Activated naive CD8-positive, alpha-beta T cell treated with anti-CD3 and anti-CD28 coated beads for 36 hours (primary cell): ENCODE measurements at places on chromosomes 3 and 15.

DNA sequence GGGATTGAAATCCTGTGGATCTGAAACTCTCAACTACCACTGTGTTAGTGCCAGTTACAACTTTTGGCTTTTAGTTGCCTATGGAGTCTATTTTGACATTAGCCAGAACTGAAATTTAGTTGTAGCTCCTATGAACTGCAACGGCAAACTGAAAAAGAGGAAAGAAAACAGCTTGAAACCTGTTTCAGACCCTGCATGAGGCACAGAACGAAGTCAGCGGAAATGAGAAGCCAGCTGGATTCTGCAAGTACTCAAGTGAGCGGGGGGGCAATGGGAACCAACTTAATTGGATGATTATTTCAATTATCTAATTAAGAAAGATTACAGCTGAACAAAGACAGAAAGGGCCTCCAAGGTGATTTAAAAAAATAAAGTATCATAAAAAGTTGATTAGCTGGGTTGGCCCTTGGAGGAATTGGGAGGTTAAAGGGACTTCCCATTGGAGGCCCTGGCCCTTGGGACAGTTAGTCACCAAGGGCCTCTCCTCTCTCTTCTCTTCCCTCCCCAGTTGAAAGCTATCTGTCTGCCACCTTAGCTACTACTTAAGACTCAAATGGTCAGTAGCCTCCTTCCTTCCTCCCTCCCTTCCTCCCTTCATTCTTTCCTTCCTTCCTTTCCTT lies 352.1 kb downstream of the SHQ1 start:
- no peak for DNase-seq

DNA sequence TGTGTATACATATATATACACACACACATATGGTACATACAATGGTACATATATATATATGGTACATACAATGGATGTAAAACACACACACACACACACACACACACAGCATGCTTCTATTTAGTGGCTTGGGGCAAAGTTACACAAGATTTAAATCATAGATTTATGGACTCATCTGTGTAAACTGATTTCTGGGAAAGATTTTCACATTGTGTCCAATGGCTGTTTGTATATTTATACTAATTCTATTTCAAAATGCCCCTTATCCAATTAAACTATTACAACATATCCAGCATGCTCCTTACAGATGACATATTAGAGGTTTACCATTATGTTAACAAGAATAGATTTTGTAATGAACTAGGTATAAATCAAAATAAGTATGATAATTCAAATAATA lies 94.9 kb downstream of the ANO10 start:
- DNase-seq, result no peak

DNA sequence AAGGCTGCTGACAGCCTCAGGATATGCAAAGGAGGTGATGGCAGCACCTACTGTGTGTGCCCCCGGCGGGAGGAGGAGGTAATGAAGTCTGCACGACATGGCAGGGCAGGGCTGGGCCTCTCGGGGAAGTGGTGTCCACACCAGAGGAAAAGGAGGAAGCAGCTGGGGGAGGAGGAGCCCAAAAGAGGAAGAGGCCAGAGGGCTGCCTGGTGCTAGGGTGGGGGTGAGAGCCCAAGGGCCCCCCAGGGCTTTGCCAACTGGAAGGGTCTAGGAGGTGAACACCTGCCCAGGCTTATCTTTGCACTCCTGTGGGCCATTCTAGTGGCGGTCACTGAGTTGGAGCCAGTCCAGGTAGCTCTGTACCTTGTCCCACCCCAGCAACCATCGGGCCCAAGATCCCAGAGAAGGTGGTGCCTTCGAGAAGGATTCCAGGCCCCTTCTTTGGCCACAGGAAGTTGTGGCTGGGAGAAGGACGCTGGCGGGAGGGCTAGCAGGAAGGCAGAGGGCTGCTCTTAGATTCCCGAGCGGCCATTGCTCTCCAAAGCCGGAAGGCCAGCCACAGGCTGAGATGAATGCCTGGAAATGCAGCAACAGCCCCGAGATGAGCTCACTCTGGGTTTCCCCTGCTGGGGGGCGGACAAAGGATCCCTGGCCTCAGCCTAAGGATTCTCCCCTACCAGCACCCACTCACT lies 7.0 kb downstream of the GNAI2 start:
- DNase-seq, result peak; percentile 55

DNA sequence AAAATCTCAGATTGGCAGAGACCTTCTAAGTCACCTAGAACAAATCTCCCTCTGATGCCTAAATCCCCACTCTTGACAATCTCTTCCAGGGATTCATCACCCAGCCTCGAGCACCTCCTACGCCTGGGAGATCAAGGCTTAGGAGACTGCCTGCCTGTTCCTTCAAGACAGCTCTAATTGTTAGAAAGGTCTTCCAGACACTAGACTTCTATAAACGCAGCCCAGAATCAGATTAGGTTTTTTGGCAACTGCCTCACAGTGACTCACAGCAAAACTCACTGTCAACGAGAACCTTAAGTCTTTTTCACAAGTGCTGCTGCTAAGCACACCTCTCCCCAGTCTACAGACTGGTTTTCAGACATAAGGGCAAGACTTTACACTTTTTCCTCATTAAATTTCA lies 23.1 kb downstream of the SRGAP3 start:
- DNase-seq, result no peak

DNA sequence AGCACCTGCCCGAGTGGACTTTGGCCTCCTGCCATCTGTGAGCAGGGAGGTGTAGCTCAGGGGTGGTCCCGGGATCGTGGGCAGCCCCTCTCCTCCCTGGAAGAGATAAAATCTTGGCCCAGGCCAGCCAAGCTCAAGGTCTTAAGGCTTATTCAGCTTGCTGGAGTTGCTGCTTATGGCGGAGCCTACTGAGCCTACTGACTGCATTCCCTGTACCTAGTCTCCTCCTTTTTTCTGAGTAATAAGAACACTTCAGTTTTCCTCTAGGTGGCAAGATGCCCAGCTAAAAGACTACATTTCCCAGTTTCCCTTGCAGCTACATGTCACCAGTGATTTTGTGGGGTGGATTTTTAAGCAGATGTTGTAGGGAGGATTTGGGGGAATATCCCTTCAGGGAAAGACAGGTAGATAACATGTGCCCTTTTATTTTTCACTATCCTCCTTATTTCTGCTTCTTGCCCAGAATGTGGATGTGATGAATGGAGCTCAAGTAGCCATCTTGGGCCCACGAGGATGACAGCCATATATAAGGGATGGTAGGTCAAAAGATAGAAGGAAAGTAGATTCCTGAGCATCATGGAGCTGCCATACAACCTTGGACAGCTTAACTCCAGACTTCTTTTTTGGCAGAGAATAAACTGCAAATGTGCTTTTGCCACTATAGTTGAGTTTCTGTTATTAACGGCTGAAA lies 41.4 kb upstream of the INSYN1 start:
- no peak for DNase-seq

DNA sequence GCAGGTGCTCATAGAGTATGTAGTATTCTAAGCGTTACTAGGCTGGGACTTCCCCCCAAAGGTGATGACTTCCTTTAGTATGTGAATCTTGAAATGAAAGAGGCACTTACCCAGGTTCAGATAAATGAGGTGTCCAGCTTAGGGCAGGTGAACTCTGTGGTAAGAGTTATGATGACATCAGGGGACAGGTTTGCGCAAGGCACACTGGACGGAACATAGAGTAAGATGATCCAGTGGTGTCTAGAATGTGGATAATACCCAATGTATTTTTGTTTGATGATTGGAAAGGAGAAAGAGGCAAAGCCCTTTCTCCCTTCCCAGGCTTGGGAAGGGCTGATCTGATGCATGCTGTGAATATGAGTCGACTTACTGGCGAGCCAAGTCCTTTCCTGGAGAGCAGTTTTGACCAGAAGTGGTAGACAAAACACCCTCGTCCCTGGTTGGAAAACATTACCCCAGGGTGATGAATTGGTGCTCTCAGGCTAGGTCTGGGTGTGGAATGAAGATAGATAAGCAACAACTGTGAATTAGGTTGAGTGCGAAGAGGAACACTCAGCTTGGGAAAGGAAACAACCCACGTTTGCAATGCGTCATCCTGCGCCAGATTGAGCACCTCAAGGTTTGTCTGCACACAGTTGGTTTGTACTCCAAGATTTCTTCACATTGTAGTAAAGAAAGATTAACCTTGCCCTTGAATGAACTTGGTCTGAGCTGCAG lies 124.2 kb downstream of the GHSR start:
- DNase-seq, result no peak

DNA sequence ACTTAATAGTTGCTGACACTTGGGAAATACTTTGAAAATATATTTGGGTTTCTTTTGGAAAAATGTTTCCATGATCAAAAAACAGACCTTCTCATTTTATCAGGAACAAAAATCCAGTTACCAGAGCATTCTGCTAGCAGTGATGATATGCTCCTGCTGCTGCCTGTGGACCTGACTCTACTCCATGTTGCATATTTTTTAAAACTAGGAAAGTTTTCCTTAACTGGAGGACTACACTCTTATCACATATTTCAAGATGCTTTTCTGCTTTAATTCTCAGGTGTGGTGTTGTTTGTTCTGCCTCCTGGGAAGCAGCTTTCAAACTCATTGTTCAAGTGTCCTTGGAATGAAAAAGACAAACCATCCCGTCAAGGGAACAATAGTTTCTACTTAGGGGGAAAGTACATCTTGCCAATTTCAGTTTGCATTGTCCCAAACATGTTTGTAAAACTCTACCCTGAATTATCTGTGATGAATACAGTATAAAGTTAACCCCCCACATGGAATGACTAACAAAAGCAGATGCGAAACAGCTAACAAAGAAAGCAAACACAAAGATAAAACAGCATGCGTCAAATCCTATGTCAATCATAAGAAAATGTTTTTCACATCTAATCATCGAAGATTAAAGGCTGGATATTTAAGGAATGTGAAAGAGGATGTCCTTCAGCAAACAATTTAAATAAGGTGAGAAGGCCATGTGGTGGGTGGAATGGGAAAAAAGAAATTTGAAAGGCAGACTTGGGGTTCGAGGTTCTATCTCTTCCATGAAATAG lies 40.1 kb upstream of the PSMD6 start:
- DNase-seq, result no peak

DNA sequence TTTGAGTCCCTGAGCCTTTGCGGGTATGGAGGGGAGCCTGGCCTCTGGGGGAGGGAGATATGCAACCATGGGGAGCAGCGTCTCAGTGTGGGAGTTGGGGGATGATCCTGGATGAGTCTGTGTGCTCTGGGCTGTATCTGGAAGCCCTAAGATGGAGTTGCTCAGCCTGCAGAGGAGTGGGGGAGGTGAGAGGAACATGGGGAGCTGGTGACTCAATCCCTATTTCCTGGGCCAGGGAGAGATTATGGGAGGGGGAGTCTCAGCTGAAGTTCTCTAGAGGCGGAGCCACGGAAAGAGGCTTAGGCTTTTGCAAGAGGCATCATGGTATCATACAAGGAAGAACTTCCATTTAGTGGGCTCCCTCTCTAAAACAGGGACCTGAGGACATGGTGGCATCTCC lies 59.5 kb upstream of the TMEM115 start:
- DNase-seq, result no peak

DNA sequence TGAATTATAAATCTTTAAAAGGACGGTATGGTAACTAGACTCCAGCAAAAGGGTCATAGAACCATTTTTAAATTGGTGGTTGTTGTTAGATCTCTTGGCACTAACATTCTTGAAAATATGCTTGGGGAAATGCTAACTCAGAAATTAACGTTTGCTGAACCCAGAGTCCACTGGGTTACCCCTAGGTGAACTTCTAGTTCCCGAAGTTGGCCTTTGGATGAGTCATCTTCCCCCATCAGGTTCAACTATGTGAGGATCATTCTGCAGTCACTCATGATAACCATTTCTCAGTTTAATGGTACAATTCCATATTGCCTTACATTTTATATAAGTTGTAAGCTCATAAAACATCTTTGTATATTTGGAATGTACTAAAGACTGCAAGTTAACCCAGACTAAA lies 204.7 kb downstream of the THSD4 start:
- no peak for DNase-seq

DNA sequence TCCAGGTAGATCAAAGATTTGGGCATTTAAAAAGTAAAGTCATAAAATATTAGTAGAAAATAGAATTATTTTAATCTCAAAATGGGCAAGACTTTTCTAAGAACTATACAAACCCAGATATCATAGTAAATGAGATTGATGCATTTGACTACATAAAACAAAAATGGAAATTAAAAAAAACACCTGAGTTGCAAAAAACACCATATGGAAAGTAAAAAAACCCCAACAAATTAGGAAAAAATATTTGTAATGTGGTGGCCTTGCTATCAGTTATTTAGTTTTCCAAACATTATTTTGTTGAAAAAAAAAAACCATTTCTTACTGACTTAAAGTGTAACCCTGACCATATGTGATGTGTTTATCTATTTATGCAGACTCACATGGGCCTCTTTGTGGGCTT lies 97.2 kb downstream of the PDCD6IP start:
- no peak for DNase-seq

DNA sequence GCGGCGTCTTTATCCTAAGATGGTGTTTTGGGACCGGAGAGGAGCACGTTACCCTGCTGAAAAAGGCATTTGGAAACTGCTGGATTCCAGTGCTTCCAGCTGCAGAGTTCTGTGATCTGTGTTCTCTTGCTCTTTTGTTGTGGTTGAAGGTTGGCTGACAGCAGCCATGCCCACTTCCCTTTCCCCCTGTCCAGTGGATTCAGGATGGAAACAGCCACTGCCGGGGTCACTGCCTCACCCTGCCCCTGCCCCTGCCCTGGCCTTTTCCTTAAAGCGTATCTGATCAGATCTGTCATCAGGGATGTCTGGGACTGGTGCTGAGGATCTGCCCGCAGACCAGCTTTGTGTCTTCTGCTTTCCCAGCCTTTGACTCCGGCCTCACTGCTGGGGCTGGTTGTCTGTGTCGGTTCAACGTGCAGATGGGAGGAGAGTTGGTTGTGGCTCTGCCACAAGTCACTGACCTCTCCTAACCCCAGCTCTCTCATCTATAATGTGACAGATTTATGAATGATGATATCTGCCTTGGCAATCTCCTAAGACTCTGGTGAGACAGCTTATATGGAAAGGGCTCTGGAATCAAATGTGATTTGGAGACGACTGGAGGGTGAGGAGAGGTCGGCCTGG lies 219.4 kb upstream of the BHLHE40 start:
- DNase-seq, result no peak

DNA sequence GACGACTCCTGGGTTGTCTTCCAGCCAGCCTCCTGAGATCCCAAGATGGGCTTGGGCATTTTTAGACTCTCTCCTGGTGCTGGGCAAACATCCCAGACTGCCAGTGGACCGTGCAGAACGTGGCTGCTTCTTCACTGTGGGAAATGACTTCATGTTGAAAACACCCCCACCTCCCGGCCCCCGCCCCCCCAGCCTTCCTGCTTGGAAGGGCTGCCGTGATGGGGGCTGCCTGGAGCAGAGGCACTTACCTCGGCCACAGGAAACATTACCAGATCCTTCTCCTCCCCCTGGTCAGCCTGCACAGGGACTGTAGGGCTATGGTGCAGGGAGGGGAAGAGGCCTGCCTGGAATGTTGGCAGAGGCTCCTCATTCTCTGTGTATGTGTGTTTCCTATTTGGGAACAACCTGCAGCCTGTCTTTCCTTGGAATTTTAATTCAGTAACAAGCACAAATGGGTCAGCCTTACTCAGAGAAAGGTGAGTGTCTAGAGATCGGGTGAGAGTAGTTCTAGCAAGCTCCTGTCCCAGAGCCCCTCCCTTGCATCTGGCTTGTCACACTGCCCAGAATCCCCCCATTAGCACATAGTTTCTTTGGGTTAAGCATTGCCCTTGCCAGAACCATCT lies 90.8 kb downstream of the ANP32A start:
- no peak for DNase-seq
